ENCODE measurements at places on chromosomes 12 and 14.

- no peak for DNase-seq
Measured at GRCh38 chr14:103688906-103689902, 26.0 kb downstream of the XRCC3 start.

GRCh38 chr12:98222135-98222534, 293.3 kb upstream of the TMPO start:
- no peak for DNase-seq

- no peak for DNase-seq
Measured at GRCh38 chr14:68853749-68854148, 60.9 kb upstream of the ZFP36L1 start.

GRCh38 chr12:56237552-56237951, 7.7 kb downstream of the SLC39A5 start:
- DNase-seq: no peak

- no peak for DNase-seq
Measured at GRCh38 chr14:76701981-76702380, 59.3 kb upstream of the VASH1 start.

Measured in activated effector memory CD4-positive, alpha-beta T cell treated with Interleukin-2 at 50 U/mL for 16 hours (primary cell).